Left ventricle myocardium superior (tissue), 1 donor: ENCODE measurements at places on chromosomes 3 and 15. TPM values are rescaled to one million over a fixed set of nuclear protein-coding genes. Genes with fewer than 3 reads are reported as not detected.

- no peak for DNase-seq
These were observed 270.2 kb downstream of the ROBO1 start for GRCh38 chr3:79497447-79498111.

GRCh38 chr3:184712248-184713039 is 580 bp upstream of the MAGEF1 start:
- DNase-seq = no peak

Gene SEMA3G
- total RNA-seq = 9.1 TPM

GRCh38 chr3:30619318-30619717 is 12.9 kb downstream of the TGFBR2 start:
- no peak for DNase-seq

- DNase-seq = no peak
These were observed 26.8 kb downstream of the NFKBIZ start for GRCh38 chr3:101876142-101876541.

Gene ASB14
- total RNA-seq = 14.1 TPM

GRCh38 chr15:65837301-65838294 is 31.7 kb upstream of the RAB11A start:
- DNase-seq = no peak

DNA sequence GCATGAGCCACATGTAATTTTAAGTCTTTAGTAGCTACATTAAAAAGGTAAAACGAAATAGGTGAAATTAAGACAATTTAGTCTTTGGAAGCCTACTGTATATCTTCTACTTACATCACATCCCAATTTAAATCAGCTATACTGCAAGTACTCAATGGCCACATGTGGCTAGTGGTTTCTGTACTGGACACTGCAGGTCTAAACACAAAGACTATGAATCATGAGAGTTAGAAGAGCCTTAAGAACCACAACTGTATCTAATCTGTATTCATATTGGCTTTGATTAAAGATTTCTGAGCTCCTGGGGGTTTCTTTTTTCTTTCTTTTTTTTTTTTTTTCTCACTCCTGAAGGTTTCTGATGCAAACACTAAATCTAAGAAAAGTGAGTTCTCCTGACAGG is 2.3 kb upstream of the EIF1B start:
- DNase-seq = no peak

- DNase-seq = no peak
These were observed 1.6 kb upstream of the HYAL3 start for GRCh38 chr3:50300681-50301254.

- DNase-seq = no peak
These were observed 328.0 kb upstream of the SOX2 start for GRCh38 chr3:181383760-181384159.

- DNase-seq = no peak
These were observed 79.7 kb downstream of the FBN1 start for GRCh38 chr15:48565560-48566482.

DNA sequence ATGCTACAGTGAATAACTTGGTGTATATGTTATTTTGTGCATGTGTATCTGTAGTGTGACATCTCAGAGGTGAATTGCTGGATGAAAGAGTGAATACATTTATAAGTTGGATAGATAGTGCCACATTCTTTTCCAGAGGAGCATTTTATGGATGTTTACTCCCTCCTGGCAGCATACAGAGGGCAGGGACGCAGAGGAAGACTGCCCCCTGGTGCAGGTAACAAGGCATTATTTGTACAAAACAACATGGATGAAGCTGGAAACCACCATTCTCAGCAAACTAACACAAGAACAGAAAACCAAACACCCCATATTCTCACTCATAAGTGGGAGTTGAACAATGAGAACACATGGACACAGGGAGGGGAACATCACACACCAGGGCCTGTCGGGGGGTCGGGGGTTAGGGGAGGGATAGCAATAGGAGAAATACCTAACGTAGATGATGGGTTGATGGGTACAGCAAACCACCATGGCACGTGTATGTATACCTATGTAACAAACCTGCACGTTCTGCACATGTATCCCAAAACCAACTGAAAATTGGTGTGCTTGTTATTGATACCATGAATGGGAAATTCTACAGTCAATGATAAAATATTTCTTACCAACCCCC is 57.9 kb upstream of the CTXND1 start:
- DNase-seq = no peak

GRCh38 chr3:96776818-96777217 is 37.6 kb upstream of the EPHA6 start:
- DNase-seq = no peak

GRCh38 chr15:52255008-52255407 is 40.6 kb downstream of the MYO5C start:
- no peak for DNase-seq

GRCh38 chr3:8665407-8665896 is 20.9 kb upstream of the SSUH2 start:
- no peak for DNase-seq

GRCh38 chr3:59894425-59895121 is 844.7 kb upstream of the CFAP20DC start:
- DNase-seq = no peak

- no peak for DNase-seq
These were observed 35.6 kb upstream of the RHCG start for GRCh38 chr15:89531796-89532537.

DNA sequence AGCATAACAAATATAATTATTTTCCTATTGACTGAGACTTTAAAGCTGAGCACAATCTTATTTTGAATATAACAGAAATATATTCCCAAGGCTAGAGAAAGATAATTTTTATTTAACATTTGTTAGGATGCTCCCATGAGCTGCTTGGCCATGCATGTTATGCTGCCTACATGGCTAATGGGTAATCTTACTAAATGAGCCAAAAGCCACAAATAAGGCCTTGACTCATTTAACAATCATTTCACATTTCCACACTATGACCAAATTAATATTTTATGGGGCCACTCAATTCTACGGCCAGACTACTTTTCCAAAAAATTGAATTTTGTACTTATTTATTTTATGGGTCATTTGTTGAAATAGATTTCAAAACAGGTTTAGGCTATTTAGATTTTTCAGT is 141.7 kb downstream of the MEIS2 start:
- no peak for DNase-seq

Gene GXYLT2
- 7.3 TPM for total RNA-seq

DNA sequence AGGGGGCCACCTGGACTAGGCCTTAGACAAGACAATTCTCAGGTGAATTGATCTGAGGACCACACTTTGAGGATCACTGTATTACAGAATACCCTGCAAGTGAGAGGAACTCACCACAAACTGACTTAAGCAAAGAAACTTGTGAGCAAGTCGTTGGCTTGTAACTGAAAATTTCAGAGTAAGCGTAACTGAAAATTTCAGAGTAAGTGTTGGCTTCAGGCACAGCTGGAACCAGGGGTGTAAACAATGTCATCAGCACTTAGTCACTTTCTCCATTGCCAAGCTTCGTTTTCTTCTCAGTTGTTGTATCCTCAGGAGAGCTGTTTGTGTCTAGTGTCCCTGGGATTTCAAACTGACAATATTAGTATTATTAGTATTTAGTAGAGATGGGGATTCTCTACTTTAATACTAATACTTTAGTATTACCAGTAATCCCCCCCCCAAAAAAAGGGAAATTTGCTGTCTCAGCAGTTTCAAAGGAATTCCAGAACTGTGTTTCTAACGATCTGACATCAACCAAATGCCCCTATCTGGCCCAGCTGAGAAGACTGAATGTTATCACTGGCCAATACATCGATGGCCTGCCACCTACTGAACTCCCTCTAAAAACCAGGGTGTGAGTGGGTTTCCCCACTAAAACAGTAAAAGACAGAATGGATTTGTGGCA is 474.4 kb downstream of the NTRK3 start:
- no peak for DNase-seq

DNA sequence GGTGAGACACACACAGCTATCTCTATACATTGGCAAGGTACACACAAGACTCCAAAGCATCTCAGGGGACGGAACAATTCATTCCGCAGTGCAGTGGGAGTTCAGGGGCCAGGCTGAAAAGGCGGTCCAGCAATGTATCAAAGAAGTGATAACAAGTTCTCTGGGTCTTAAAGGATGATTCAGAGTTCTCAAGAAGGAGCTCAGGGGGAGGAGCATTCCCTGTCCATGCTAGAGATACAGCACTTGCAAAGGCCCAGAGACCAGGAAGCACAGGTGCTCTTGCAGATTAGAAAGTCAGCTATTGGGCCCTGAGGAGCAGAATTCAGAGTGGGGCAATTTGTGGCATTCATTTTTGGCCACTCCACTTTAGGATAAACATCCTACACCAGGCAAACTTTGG is 34.9 kb downstream of the MECOM start:
- DNase-seq = no peak

- DNase-seq = no peak
These were observed 28.2 kb downstream of the EOGT start for GRCh38 chr3:68985146-68985790.

- DNase-seq = no peak
These were observed 46.8 kb downstream of the WDR76 start for GRCh38 chr15:43873651-43874050.

- no peak for DNase-seq
These were observed 22.7 kb upstream of the LCTL start for GRCh38 chr15:66588537-66588936.

- DNase-seq = no peak
These were observed 127.1 kb downstream of the DNAJB8 start for GRCh38 chr3:128339491-128340012.

GRCh38 chr3:126300001-126300760 is 57.0 kb downstream of the KLF15 start:
- no peak for DNase-seq

GRCh38 chr3:152272771-152273242 is 4.1 kb downstream of the MBNL1 start:
- no peak for DNase-seq

- no peak for DNase-seq
These were observed 83.9 kb upstream of the MYO5C start for GRCh38 chr15:52379395-52380106.

DNA sequence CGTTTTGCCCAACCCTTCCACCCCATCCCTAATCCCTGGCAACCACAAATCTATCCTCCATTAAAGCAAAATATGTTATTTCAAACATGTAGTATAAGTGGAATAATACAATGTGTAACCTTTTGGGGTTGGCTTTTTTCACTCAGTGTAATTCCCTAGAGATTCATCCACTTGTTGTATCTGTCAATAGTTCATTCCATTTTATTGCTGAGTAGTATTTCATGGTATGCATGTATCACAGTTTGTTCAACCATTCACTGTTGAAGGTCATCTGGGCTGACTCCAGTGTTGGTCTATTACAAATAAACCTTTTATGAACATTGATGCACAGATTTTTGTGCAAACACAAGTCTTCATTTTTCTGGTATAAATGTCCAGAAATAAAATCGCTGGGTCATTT is 38.8 kb downstream of the BSN start:
- no peak for DNase-seq

Gene KLF15
- total RNA-seq = 28.5 TPM

Gene HEG1
- 102 TPM for total RNA-seq
